AG09319 (cell line): ENCODE measurements at places on chromosomes 1 and 21.

GRCh38 chr1:76868154-76868882 is 1.0 kb downstream of the ST6GALNAC5 start:
- no peak for DNase-seq

DNA sequence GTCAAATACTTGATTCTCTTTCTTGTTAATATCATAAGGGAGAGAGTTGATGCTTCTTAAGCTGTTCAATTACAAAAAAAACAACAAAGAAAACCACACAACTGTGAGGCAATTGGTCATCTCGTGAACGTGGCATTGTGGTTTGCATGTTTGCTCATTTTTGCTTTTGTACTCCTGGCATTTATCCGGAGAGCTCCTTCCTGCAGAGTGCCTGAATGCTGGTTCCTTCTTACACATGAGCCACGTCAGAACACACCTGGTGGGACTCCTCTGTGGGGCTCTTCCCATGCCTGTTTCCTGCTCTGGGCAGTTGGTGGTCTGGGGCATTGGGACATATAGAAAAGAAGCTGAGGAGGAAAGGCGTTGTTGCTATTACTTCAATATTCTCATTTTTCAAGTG is 25.7 kb downstream of the KCNK1 start:
- DNase-seq = no peak

DNA sequence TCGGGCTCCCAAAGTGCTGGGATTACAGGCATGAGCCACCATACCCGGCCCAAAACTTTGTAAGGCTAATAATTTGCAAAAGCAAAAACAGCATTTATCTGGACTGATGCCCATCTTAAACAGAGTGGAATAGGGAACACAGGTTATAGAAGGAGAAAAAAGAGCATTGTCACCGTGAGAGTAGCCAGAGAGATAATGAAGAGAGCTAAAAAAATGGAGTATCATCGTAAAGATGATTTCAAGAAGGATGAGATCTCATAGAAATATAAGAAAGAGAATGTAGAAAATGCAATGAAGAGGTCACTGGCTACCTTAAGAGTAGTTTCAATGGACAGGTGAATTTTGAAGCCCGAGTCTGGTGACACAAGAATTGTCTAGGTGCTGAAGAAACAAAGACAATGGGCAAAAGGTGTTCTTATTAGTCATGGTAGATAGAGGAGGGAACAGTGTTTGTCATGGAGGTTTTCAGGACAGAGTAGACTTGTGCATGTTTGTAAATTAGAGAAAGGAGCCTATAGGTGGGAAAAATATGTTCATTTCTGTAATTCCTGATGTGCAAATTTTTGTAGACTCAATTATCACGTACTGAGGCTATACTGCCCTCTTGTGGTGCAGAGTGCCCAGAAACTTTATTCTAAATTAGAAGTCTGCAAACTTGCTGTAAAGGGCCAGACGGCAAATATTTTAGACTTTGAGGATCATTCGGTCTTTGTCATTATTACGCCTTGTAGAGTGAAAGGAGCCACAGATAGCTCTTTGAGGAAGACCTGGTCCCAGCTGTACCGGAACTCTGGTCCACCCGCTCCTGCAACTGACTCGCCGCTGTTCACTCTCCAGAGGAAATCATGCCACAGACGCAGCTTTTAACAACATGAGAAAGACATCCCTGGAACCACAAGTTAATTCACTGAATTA is 8.1 kb upstream of the TMEM183A start:
- DNase-seq = peak; percentile 2

- peak; percentile 16 for DNase-seq
These were observed 4.1 kb upstream of the CACNA1E start for GRCh38 chr1:181479137-181479745.

DNA sequence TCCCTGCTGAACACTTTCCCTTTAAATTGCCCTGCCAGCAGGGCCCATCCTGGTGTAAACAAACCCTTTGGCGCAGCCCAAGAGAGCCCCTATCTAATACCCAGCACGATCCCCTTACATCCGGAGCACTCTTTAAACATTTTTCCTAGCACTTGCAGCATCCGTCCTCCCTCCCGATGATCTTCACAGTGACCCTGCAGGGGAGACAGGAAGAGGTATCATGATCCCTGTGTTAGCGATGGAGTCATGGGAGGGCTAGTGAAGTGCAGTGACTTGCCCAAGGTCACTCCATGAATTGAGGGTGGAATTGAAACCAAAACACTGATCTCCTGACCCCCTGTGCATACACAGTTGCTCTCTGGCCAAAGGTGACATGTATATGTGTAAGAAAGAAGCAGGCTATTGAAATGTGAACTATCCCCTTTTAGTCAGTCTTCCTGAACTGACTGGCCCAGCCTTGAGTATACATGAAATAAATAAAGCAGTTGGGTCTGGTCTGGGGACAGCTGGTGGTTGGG is 9.8 kb upstream of the KCNQ4 start:
- DNase-seq = no peak

DNA sequence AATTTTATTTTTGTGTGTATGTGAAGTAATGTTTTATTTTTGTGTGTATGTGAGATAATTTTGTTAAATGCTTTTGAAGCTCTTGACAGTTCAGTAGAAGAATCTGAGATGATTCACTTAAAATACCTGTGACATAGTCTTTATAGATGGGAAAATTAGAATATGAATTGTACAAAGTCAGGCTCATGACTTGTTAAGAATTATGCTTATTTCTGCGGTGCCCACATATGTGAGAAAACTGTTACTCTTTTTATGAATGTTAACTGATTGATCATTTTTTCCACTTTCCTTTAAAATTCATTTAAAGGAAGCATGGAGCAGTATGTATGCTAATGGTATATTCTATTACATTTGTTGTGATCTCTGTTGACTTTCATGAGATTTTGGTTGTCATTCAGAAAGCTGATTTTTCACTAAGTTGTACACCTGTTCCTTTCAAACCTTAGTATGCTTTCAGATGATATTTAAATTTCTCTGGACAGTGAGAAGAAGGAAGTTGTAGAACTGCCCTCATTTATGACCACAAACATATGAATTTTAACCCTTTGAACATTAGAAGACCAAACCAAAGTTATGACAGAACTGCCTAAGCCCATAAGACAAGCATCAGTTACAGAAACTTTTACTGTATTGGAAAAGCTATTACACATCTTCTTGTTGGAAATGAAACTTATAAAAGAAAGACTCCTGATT is 110.1 kb downstream of the POU2F1 start:
- no peak for DNase-seq

DNA sequence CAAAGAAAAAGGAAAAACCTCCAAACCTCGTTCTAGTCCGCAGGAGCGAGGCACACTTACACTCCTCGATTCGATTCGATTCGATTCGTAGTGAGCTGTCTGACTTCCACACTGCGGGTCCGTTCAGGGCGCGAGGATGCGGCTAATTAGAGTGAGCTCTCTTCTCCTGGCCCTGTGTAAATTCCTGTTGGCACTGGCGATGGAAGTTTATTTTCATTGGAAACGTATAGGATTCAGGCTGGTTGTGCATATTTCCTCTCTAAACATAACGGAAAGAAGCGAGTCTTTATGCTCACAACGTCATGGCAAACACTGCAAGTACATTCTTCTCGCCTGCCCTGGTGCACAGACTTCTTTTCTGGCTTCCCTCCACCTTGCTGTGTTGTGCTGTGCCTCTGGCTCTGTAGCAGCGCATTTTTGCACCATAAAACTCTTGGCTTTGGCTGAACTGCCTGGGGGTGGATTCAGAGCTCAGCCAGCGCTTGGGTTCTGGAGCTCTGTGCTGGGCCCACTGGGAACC is 2.7 kb downstream of the HUNK start:
- DNase-seq = no peak

- DNase-seq = no peak
These were observed 182.7 kb downstream of the AJAP1 start for GRCh38 chr1:4837031-4837600.

- no peak for DNase-seq
These were observed 198.6 kb downstream of the PTPRC start for GRCh38 chr1:198837278-198838021.

- no peak for DNase-seq
These were observed 26.2 kb upstream of the CD1A start for GRCh38 chr1:158227904-158228623.

- DNase-seq = no peak
These were observed 25.3 kb upstream of the POFUT2 start for GRCh38 chr21:45313015-45313414.

- no peak for DNase-seq
These were observed 377.8 kb downstream of the KCNH1 start for GRCh38 chr1:210755991-210756659.

GRCh38 chr21:37368541-37369279 is 2.1 kb downstream of the DYRK1A start:
- no peak for DNase-seq

GRCh38 chr1:81922955-81923354 is 122.2 kb downstream of the ADGRL2 start:
- no peak for DNase-seq

DNA sequence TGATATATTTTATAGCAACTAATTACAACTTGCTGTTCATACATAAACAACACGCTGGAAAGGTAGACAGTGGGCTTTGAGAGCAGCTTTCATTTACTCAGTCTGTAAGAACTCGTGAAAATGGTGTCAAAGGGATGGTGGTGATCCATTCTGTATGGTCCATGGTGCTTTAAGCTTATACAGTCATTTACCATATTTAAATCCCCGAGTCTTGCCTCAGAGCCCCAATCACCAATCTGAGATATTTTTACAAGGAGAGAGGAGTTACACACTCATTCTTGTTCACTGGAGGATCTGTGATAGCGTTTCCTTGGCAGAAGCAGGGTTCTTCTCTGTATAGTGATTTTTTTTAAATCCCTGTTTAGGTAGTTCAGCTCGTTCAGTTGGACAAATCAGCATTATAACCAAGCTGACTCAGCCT is 694.6 kb downstream of the USP25 start:
- DNase-seq = no peak

DNA sequence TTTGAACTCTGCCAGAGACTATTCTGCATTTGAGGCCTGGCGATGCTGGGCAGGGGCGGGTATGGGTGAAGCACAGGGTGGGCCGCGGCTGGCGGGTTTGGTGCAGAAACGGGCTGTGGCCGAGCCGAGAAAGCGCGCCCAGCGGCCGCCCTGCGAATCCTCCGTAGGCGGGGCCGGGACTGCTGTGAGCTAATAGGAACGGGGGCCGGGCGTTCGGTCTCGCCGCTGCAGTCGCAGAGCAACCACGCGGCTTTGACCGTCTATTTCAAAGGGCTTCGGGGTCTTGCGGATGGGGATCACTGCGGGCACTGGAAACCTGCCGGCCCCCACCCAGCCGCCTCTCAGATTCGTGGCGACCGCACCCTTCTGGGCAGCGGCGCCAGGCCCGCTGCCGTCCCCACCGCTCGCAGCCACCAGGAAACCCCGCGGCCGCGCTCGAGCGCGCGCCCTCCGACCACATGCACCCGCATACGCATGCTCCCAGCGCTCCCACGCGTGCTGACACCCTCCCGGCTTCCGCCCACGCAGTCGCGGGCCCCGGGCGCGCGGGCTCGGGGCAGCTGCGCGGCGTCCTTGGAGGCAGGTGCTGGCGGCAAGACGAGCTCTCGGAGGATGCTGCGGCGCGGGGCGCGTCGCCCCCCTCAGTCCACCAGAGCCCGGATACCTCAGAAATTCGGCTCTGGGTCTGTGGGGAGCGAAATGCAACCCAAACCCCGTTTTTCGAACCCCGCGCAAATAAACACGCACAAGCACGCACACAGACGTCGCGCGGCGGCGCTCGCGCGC is 32.6 kb downstream of the DNTTIP2 start:
- no peak for DNase-seq

DNA sequence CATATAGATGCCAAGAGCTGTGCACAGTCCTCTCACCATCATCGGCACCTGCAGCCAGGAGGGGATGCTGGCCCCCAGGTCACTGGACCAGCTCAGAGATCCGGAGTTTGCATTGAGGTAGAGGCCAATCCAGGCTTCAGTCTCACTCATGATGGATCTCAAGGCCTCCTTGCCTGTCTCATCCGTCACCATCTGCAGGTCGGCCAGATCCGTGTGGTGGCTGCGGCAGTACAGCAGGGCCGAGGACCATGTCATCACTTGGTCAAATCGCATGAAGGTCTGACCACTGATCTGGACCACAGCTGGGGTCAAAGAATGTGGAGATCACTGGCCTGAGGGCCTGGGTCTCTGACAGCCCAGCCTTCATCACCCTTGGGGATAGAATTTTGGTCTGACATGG is 6.6 kb downstream of the CLEC20A start:
- DNase-seq = no peak

- no peak for DNase-seq
These were observed 8.6 kb upstream of the PLA2G2C start for GRCh38 chr1:20194757-20195461.

DNA sequence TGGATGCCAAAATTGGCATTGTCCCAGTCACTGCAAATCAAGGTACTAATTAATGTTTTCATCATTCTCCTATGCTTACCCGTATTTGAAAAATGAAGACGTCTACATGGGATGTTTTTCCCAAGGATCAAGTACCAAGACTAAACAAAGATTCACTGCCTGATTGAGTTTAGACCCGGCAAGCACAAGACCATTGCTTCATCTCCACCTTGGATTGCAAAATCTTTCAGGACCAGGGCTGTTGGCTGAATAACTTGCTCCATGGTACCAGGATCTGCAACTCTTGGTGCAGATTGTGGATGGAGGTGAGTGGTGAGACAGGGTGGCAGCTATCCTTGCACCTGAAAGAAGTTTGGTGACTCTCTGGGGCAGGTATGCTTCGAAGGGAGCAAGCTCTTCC is 122.5 kb upstream of the ETS2 start:
- no peak for DNase-seq

DNA sequence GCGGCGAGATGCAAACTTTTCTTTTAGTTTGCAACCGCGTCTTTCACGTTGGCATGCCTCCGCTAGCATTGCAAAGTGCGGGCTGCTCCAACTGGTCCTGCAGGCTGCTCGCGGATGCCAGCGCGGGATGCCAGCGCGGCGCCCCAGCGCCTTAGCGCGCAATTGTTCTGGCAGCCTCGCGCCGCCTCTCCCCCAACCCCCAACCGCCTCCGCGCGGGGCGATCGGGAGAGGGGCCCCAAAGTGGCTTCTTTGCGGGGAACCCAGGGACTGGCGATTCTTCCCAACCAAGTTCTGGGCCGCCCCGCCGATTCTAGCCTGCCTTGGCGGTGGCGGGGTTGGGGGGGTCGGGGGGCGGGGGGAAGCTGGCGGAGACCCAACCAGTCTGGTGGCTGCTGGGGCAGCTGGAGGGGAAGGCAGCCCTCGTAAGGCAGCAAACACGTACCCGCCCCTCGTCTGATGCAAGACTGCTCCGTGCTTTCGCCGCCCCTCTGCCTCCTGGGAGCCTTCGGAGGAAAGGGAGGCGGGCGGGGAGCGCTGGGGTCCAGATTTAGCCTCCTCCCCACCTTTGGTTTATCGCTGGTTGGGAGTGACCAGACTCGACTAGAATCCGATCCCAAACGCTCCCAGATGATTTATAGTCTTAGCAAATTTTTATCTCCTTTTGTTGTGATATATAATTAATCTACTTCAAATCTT is 756 bp downstream of the PHGDH start:
- peak; percentile 94 for DNase-seq

DNA sequence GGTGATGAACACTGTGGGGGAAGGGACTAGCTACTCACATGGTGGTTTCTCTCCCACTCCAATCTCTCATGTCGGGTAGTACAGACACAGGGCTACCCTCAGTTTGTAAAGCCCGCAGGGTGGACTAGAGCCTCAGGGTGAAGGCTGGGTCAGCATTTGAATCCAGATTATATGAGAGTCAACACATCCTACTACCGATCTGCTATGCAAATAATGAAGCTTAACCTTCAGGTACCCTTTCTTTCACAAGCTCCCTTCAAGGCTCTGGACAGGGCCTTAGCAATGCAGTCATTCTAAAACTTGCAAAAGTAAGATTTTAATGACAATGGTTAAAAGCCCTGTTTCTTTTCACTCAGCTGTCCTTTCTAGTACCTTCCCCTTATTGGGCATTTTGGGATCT is 5.5 kb upstream of the ZBED6 start:
- DNase-seq = no peak
